ENCODE measurements at places on chromosomes 11 and 22. TPM values are rescaled to one million over a fixed set of nuclear protein-coding genes. Genes with fewer than 3 reads are reported as not detected.

ARHGAP8 gene
- 0.16 TPM for polyA plus RNA-seq

NXPE4 gene
- not detected for polyA plus RNA-seq

BLID gene
- polyA plus RNA-seq = 0.94 TPM

DNA sequence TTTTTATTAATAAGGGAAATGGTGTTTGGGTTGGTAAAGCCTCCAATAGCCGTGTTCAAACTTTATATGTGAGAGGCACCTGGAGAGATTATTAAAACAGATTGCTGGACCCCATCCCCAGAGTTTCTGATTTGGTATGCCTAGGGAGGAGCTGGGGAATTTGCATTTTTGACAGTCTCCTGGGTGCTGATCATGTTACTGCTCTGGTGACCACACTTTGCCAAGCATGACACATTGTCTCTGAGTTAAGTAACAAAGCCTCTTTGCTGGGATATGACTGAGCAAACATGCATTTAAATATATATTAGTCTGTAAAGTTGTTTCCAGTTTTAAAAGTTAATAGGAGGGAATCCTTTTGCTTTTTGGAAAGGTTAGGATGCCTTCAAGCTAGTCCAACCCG, 140.4 kb downstream of the NAV2 start:
- no peak for DNase-seq

- DNase-seq = no peak
Observed at GRCh38 chr11:94700622-94701021, 67.5 kb upstream of the AMOTL1 start.

OR2D2 gene
- 0.09 TPM for polyA plus RNA-seq

GRCh38 chr11:111878385-111878848, 548 bp downstream of the FDXACB1 start:
- no peak for DNase-seq

DNA sequence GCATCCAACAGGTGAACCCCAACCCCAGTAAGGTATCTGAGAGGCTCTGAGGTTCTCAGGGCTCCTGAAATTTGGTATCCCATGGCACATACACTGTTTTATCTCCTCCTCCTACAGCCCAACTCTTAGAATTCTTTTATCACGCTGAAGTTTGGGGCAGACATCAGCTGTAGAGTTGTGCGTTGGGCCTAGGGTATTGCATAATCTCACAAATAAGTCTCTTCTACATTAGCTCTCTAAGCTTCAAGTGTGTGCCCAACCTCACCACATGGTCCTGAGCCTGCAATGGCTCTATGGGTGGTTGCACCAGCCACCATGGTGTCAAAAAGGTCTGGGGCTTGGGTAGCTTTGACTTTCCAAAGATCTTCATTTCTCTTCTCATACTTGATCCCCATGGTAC, 603.0 kb downstream of the BUD13 start:
- no peak for DNase-seq

TMEM45B gene
- polyA plus RNA-seq = not detected

DNA sequence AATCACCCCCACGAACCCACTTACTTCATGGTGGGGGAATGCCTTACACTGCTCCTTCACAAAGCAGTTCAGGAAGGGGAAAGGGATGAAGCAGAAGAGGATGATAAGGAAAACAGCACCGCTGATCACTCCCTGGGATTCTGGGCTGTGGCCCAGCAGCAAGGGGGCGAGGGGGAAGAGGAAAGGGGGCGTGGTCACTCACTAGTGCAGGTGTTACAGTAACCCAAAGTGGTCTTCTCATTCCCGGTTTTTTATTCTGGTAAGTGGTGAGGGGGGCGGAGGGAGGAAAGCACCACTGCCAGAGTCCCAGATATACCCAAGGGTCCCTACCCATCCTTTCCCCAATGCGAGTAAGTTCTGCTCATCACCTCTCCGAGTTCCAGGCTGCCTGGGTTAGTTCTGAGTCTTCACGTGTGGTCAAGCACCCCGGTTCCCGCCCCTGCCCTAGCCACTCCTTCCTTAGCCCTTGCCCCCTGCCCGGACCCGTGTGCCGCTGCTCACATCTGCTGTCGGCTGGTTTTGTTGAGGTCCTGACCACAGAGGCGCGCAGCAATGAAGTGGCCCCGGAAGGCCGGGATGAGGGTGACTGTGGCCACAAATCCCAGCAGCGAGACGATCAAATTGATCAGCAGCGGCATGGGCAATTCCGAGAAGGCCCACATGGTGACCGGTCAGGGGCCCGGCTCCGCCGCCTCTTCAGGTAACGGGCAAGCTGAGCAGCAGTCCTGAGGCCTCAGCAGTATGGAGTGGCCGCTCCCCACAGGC, 477 bp downstream of the DPAGT1 start:
- no peak for DNase-seq

PITPNM1 gene
- 8.6 TPM for polyA plus RNA-seq

All from AG04450 (cell line).